ENCODE measurements at places on chromosomes 11 and 22. TPM values are rescaled to one million over a fixed set of nuclear protein-coding genes. Genes with fewer than 3 reads are reported as not detected.

DNA sequence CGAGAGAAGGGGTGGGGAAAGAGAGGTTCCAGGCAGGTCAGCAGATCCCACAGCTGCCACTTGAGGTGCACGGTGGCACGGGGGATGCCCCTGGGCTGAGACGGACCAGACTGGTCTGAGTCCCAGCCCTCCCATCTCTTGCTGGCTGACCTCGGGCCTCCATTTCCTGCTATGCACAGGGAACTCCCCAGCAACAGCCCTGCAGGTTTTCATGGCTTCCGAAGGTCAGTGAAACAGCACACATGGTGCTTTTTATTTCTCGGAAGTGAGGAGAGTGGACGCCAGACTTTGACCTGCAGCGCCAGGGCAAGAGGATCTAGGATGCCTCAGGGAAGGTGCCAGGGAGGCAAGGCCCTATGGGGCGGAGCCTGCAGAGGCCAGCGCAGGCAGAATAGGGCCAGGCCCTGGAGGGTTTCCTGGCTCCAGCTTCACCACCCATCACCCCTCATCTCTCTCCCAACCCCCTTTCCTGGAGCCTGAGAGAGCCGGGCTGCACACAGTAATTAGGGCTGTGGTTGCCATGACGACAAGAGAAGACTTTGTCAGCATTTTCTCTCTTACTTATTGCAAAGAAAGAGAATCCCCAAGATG is 29.5 kb downstream of the SLC22A12 start:
- peak; percentile 6 for DNase-seq

- no peak for DNase-seq
These were observed 2.0 kb upstream of the CEP126 start for GRCh38 chr11:101912823-101913284.

DNA sequence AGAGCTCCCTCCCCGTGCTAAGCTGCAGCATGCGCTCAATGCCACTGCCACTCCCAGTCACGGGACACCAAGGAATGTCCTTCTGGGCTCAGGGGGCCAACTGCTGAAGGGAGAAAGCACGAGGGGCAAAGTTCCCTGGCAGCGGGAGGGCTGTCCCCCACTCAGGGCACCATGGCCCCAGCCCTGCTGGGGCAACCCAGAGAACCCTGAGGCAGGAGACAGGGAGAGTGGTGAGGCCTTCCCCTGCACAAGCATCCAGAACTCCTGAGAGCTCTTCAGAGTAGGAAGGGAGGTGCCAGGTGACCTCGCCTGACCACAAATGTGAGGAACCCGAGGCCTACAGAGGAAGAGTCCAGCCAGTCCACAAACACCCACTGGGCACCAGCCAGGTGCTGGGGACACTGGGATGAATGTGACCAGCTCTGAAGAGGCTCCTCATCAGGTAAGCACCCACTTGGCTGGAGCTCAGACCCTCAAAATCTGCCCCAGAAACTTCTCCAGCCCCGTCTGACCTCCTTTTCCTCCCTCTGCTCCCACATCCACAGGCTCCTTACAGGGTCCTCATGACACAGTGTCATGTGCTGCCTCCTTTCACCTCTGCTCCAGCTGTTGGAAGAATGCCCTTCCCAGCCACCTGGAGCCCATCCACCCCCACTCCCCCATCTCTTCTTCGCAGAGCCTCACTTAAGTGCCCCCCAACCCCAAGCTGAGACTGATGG is 15.6 kb downstream of the GDPD5 start:
- DNase-seq = no peak

DNA sequence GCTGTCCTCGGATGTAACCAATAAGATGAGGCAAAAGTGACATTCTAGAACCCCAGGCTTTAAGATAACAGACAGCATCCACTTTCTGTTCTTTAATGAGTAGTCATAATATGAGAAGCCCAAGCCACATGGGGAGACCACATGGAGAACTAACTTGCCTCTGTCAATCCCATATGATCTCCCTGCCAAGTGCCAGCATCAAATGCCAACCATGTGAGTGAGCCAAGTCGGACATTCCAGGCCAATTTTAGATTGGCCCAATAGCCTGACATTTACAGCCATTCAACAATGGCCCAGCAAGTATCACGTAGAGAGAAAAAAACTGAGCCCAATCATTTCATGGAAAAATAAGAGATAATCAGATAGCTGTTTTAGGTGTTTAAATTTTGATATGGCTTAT is 2048.3 kb upstream of the RAG2 start:
- DNase-seq = no peak

DNA sequence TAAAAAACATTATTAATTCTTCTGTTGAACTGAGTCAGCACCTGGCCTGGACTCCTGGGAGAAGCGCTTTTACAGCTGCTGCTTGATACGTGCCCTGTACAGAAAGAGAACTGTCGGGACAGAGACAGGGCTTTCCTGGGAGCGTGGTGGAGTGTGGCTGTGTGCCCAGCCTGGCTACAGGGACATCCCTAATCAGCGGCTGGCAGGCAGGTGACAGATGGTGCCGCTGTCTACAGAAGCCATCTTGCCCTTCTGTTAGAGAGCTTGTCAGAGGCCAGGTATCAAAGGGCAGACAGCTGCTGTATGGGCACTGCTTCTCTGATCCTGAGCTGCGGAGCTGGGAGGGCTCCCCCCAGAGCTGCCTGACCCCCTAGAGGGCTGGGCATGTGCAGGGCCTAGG is 361.8 kb downstream of the TENM4 start:
- DNase-seq = no peak

- DNase-seq = no peak
These were observed 1.4 kb downstream of the ZFTA start for GRCh38 chr11:63767267-63767564.

DNA sequence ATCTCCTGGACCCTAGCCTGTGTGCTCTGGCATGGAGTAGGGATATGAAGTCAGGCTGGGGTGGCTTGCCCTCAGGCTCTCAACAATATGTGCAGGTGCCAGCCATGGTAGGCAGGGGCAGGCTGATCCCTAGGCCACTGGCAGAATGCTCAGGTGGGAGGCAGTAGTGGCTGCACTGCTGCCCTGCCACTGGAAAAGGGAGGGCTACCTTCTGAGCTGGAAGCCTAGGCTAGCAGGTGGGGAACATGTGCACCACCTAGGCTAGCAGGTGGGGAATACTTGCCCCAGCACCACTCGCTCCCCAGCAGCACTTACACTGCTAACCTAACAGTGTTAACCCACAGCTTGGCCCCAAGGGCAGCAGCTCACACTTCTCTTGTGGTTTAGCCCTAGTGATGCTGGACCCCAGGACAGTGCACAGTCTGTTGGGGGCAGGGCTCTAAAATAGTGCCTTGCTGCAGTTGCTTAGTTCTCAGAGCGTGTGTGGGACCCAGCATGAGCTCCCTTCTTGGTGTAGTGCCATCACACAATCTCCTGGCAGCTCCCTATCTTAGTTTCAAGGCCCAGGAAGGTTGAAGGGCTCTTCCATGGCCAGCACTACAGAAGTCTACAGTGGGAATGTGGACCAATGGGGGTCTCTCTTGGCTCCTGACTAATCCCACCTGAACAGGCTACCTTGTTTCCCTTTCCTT is 130.8 kb downstream of the FCHSD2 start:
- DNase-seq = no peak

DNA sequence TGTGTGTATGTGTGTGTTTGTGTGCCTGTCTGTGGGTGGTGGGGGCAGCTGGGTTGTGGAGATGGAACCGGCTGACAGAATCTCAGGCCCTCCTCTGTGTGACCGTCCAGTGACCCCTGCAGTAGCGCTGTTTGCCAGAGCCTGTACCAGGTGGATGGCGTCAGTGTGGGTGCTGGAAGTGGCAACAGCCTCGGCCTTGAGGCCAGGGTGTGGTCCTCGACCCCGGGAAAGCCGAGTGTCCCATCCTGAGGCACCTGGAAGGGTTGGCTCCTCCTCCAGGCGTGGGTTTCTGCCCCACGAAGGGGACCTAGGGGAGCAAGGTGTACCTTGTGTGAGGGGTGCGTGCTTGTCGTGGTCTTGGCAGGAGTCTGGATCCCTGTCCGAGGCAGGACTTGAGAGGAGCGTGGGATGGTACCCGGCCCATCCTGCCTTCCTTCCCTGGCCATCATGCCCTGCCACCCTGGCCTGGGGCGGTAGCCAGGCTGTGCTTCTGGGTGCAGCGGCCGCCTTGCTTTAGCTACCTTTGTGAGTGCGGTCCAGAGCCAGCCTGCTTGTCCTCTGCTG is 16.5 kb downstream of the TPCN2 start:
- no peak for DNase-seq

GRCh38 chr22:16810188-16810802 is 14.9 kb downstream of the XKR3 start:
- no peak for DNase-seq

DNA sequence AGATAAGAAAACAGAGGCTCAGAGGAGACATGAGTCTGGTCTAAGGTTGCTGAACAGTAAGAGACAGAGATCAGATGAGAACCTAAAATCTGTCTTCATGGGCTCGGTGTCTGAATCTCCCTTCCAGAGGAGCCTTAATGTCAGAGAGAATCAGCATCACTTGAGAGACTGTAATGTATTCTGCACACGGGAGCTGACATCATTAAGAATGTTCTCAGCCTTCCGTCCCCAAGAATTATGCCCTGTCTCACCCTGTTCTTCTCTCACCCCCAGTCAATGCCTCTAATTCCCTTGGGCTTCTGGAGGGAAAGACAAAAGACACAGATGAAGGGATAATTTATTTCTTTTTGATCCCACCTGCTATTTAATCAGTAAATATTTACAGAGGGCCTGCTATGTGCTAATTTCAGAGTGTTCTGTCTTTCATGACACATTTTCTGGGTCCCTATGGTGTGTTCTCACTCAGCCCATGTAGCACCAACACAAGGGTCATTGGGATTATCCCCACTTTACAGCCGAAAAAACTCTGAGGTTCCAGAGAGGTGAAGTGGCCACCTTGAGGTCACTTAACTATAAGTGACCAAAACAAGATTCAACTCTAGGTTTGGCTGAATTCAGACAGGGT is 61.8 kb downstream of the CD82 start:
- no peak for DNase-seq

GRCh38 chr11:34480314-34480713 is 33.3 kb downstream of the ELF5 start:
- no peak for DNase-seq

DNA sequence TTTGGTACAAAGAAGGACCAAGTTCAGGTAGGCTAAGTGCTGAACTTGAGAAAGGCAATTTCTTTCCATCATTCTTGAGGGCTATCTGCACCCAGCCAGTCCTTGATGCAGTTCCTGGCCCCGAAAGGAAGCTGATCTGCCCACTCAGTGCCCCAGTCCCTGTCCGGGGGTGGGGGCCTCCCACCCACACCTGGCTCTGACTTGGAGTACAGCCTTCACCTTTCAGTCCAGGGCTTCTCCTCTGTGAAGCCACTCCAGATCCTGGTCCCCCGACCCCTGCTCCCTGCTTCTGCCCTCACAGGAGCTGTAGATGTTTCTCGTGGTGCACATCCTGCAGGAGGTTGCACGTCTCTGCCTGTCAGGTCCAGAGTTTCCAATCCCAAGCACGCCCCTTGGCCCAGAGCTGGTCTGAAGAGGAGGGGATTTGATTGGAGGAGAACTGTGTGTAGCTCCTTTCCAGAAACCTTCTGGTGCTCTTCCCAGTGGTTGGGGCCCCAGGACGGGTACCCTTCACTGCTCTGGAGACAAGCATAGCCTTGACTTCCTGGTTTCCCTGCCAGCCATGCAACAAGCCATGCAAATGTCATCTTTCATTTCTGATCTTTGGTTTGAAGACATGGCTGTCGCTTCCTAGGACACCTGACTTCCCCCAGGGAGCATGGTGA is 75.3 kb downstream of the BCR start:
- no peak for DNase-seq

DNA sequence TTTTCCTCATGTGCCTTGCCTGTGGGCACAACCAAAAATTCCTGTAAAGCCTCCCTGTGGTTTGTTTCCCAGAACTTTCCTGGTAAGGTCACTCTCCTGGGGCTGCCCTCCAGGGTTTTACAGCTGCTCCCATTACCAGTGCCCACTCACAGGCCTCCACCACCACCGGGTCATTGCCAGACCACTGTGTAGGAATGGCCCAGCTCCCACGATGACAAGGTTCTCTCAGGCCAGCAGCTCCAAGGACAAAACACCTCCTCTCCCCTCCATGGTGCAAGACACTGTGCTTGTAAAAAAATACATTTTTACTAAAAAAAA is 96.1 kb upstream of the AKIP1 start:
- DNase-seq = no peak

GRCh38 chr11:127919206-127920000 is 668.0 kb downstream of the ETS1 start:
- DNase-seq = peak; percentile 27

GRCh38 chr22:36858156-36858555 is 2.6 kb upstream of the NCF4 start:
- no peak for DNase-seq

DNA sequence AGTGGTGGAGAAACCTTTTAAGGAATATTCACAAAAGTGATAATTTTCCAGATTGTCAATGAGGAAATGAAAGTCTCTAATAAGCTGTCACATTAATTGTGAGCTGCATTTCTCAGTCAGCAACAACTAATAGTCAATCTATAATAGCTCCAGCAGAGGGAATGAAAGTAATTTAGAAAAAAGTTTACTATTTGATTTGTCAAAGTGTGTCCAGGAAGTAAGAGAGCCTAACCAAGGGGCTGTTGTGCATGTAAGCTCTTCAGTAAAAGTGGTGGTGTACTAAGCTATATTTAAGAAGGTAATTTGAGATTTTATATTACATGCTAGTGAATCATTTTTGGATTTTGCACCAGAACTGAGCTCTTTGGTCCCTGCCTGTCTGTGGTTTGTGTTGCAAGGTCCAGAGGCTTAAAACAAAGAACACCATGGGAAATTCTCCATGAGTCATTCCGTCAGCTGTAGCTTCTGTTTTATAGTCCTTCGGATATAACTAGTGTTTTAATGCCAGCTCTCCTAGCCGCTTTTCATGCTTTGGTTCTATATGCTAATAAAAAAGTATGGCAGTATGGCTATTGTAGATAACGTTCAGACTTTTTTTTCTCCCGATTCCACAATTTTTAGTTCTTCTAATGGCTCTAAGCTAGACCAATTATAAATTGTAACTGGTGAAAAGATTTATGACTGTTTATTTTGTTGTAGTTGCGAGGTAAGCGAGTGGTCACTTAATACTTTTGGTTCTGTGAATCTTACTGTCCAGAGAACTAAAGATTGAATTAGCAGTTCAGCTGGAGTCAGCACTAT is 64.6 kb downstream of the ARHGEF12 start:
- DNase-seq = peak; percentile 95

Gene CARD18
- not detected for total RNA-seq

Gene ZNF214
- 1.5 TPM for total RNA-seq

Gene SLC25A45
- total RNA-seq = 1.2 TPM

Gene GRM5
- 0.14 TPM for total RNA-seq

Gene YPEL4
- 0.86 TPM for total RNA-seq

Gene PKDREJ
- total RNA-seq = not detected

Gene LMO2
- total RNA-seq = 3.3 TPM

Gene SERHL2
- 0.23 TPM for total RNA-seq

Gene TTC38
- total RNA-seq = 60.7 TPM

Gene B4GAT1
- total RNA-seq = 36.2 TPM

All from epithelial cell of proximal tubule (primary cell).